ENCODE measurements at places on chromosomes 6 and 20. TPM values are rescaled to one million over a fixed set of nuclear protein-coding genes. Genes with fewer than 3 reads are reported as not detected.

GRCh38 chr6:52667572-52667971 is 3.3 kb upstream of the TMEM14A start:
- H3K27me3 ChIP-seq, result no peaks in the 10 kb centered on the region
- no peaks in the 10 kb centered on the region for H3K36me3 ChIP-seq
- no peak for DNase-seq
- no peak overlapping the region for H3K27ac ChIP-seq

DNA sequence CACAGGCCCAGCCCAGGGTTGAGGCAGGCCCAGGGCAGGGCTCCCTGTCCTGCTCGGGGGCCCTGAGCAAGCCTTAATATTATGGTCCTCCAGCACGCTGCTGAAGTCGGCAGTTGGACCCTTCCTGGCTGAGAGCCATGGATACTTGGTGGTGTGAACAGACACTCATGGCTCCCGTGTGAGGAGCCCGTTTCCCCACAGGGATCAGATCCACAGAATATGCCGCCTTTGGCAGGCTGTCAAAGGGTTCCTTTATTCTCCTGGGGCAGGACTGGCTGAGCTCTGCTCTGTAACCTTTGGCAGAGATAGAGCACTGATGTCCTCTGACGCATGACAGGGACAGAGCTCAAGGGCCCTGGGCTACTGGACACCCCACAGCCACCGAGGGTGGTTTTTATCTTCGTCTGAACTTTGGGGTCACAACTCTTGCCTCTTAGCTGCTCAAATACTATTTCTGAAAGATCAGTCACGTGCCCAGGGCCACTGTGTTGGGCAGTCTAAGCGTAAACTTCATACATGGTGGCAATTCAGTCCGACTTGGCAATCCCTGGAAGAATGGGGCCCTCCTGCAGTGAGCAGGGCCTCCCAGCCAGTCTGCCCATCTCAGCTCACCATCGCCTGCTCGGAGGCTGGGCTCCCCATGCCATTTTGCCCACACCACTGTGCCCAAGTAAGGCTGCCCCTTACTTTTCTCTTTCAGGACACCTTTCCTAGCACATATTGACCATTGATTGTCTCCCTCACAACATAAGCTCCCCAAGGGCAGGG is 49.1 kb downstream of the TTI1 start:
- peaks cover 9% of the 10 kb centered on the region for H3K36me3 ChIP-seq
- no peaks in the 10 kb centered on the region for H3K4me1 ChIP-seq

The HLA-DRB5 gene
- 0.82 TPM for total RNA-seq

GRCh38 chr6:142886431-142887170 is 58.4 kb downstream of the HIVEP2 start:
- H3K36me3 ChIP-seq, result no peaks in the 10 kb centered on the region
- H3K27me3 ChIP-seq, result no peaks in the 10 kb centered on the region
- H3K27ac ChIP-seq, result no peak overlapping the region
- no peak for DNase-seq
- peaks cover 79% of the 10 kb centered on the region for H3K4me1 ChIP-seq

The UNC5CL gene
- 1.8 TPM for total RNA-seq

GRCh38 chr6:99350573-99350972 is 1.1 kb upstream of the FAXC start:
- H3K36me3 ChIP-seq, result no peaks in the 10 kb centered on the region
- no peak overlapping the region for H3K4me3 ChIP-seq

The EBF4 gene
- 0.66 TPM for total RNA-seq

The KIF3B gene
- 61.0 TPM for total RNA-seq

The C20orf144 gene
- 0.24 TPM for total RNA-seq

DNA sequence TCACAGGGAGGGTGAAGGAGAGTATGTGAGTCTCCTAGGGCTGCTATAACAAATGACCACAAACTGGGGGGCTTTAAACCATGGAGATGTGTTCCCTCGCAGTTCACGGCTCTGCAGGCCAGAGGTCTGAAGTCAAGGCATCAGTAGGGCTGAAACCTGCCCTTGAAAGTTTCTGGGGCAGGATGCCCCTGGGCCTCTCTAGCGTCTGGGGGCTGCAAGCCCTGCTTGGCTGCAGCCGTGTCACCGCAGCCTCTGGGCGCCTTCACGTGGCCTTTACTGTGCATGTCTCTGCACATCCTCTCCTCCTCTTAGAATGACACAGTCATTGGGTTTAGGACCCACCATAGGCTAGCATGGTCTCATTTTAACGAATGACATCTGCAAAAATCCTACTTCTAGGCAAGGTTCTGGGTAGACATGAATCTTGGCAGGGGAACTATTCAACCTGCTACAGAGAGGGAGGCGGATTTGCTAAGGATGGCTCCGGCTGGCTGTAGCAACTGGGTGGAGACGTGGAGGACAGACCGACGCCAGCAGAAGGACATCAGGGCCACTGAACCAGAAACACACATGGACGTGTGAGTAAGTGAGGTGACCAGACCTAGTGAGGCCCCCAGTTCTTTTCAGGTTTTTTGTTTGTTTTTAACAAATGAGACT is 58.6 kb downstream of the PHACTR3 start:
- no peak for DNase-seq
- no peak overlapping the region for H3K4me3 ChIP-seq
- H3K27ac ChIP-seq, result no peak overlapping the region
- H3K36me3 ChIP-seq, result no peaks in the 10 kb centered on the region

GRCh38 chr6:150932996-150933395 is 67.5 kb downstream of the MTHFD1L start:
- H3K27me3 ChIP-seq, result no peaks in the 10 kb centered on the region
- no peak overlapping the region for H3K27ac ChIP-seq
- H3K4me3 ChIP-seq, result no peak overlapping the region
- H3K4me1 ChIP-seq, result no peaks in the 10 kb centered on the region

GRCh38 chr6:109510358-109510757 is 27.3 kb upstream of the ZBTB24 start:
- no peaks in the 10 kb centered on the region for H3K4me1 ChIP-seq
- H3K4me3 ChIP-seq, result no peak overlapping the region
- H3K27ac ChIP-seq, result no peak overlapping the region
- no peaks in the 10 kb centered on the region for H3K36me3 ChIP-seq
- H3K27me3 ChIP-seq, result no peaks in the 10 kb centered on the region

The COX4I2 gene
- total RNA-seq, result not detected

DNA sequence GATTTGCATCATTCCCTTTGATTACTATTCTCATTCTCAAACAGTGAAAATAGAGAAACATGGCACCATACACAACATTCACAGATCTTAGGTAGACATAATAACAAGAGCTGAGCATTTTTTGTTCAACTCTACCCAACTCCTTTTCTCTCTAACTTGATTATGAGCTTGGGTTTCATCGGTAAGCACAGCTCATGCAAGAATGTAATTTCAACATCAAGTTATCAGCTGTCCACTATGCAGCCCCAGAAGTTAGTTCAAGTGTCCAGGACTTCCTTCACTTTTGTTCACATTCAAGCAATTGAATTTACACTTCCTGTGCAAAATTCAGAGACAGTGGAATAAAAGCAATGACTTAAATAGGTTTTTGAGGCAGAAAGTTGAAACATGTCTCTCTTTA is 297.7 kb upstream of the SASH1 start:
- no peaks in the 10 kb centered on the region for H3K27me3 ChIP-seq
- H3K27ac ChIP-seq, result no peak overlapping the region
- H3K36me3 ChIP-seq, result no peaks in the 10 kb centered on the region
- no peak for DNase-seq
- H3K4me1 ChIP-seq, result no peaks in the 10 kb centered on the region
- no peak overlapping the region for H3K4me3 ChIP-seq

The TAB2 gene
- total RNA-seq, result 103 TPM

The TULP1 gene
- total RNA-seq, result not detected

DNA sequence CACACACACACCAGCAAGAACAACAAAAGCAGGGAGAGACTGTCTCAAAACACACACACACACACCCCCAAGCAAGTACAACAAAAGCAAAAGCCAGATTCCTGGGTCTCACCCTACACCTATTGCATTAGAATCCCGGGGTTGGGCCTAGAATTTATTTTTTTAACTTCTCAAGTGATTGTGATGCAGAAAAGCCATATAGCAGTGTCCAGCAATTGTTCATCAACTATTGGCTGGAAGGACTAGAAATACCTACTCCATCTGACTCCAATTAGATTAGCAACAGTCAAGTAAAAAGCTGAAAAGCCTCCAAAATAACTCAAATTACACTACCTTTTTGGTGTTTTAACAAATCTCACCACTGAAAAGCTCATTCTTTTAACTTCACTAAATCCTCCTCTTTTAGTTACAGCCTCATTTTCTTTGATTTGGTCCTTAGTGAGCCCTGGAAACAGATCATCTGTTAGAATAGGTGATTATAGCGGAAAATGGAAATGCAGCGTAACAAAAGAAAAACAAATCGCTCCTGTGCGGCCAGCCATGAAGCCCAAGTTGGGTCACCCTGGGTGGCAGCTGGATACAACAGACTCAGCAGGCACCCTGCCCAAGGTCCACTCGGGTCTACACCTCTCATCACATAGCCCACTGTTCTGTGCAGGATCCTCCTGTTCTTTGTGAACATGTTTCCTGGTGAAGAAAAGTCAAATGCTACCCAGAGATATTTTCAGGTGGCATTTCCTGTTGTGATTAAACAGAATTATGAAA is 38.7 kb downstream of the STAU1 start:
- H3K36me3 ChIP-seq, result peaks cover 17% of the 10 kb centered on the region
- H3K27ac ChIP-seq, result no peak overlapping the region
- H3K4me3 ChIP-seq, result no peak overlapping the region

DNA sequence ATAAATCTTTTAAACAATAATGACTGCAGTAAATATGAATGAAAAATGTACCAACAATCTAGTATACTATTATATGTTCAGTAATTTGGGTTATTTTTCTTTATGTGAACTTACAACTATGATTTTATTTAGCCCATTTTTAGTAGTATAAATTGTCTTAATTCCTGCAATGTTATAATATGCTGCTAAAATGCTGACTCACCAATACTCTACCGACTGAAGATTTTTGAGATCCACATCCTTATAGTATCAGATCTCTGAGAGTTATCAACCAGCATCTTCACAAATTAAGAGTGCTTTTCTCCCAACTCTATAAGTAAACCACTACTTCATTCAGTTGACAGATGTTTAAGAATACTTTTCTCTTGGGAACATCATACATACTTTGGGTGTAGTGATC is 16.6 kb downstream of the CDC40 start:
- no peak for DNase-seq
- no peak overlapping the region for H3K4me3 ChIP-seq
- no peak overlapping the region for H3K27ac ChIP-seq
- no peaks in the 10 kb centered on the region for H3K4me1 ChIP-seq
- H3K27me3 ChIP-seq, result no peaks in the 10 kb centered on the region
- H3K36me3 ChIP-seq, result peaks cover 10% of the 10 kb centered on the region

GRCh38 chr20:53100476-53100911 is 128.3 kb downstream of the TSHZ2 start:
- no peaks in the 10 kb centered on the region for H3K36me3 ChIP-seq
- DNase-seq, result no peak
- H3K27me3 ChIP-seq, result no peaks in the 10 kb centered on the region
- H3K27ac ChIP-seq, result no peak overlapping the region
- no peak overlapping the region for H3K4me3 ChIP-seq

Data from CD8-positive, alpha-beta memory T cell (primary cell).